Stimulated activated CD8-positive, alpha-beta memory T cell treated with anti-CD3 and anti-CD28 coated beads, Interleukin-7, amount 100 ng/mL, for 1 hour (primary cell): ENCODE measurements at places on chromosomes 7 and 10.

DNA sequence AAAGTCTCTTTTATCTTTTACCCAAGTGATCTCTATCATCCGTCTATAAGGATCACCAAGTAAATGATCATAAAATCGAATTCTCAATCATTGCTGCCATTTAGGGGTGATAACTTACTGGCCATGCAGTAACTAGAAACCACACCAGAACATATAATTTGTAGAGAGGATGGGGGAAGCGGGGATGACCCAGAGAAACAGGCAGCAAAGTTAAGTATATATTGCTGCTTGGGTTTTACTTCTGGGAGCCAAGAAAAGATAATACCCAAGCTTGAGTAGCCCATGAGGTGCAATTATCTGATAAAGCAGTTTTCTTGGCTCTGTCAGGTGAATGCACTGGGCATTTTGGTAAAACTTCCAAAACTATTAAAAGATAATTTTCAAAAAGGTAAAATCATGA is 18.9 kb downstream of the EXOC6 start:
- DNase-seq, result no peak

DNA sequence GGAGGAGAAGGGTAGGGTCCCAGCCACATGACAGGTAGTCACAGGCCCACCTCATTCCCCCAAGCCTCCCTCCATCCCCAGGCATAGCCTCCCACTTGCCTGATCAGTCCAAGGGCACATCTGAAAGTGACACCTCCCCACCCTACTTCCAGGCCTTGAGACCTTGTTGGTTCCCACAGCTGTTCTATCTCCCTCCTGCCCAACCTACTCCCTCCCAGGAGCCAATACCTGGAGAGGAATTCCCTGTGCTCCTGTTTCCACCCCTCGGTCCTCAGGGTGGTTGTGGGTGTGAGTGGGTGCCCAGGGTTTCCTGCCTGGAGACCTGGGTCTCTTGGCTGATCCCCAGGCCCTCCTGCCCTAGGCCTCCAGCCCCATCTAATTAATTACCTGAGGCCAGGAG is 11.6 kb upstream of the IMPDH1 start:
- no peak for DNase-seq

DNA sequence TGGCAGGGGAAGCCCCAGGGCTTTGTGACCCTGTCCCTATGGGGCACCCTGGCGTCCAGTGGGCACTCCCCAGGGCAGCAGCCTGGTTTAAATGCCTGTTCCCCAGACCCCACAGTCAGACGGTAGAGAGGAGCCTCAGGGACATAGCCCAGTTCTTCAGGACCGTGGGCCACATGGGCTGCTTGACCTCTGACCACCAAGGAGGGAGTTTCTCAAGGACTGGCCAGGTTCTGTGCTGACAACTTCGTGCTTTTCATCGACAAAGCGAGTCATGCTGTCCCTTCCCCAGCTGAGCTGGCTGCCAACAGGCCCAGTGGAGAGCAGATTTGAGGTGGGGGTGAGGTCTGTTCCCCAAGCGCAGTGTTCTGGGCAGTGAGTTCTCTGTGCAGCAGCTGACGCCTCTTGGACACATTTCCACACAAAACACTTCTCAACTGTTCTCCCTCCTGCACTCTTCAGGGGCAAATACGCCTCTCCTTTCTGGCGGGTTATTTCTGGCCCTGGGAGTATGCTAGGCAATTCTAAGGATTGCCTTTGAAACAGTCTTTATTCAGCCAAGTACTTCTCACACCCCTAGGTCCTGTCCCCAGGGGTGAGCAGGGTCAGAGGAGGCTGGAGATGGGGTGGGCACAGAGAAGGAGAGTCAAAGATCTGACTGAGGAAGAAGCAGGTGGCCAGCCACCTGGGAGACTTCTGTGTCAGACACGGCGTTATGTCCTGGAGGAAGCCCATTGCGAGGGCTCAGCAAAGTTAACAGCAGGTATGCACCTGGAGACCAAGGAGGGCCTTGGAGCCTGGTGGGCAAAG is 57.3 kb upstream of the CAMK2B start:
- no peak for DNase-seq

DNA sequence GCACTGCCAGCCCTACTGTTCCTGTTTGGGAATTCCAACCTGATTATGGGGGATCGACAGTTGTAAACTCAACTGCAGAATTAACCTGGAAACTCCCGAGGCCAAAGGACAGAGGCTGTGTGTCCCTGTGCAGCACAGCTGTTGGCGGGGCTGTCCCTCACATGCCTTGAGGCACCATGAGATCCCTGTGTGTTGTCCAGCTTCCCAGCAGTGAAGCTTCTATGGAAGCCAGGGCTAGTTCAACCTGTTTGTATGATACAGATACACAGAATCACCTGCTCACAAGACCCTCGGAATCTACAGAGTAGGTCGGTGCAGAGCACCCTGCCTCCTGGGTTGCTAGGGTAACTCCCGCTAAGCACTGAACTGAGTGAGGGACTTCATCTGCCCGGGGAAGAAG is 61.0 kb upstream of the EFCAB10 start:
- no peak for DNase-seq

DNA sequence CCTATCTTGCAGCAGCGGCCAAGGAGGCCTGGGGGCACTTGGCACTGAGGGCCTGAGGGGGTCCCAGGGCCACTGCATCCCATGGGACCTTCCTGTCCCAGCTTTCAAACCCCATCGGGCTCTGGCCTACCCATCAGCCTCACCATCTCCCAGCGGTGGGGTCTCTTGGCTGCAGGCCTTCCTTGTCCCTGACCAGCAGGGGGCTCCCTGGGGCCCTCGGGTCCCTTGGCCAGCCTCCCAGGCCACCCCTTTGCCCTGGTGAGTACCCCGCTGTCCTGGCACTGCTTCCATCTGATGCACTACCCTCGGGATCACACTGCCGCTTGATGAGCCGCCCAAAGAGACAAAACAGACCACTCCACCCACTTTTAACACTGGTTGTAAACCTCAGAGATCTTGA is 43.5 kb downstream of the YKT6 start:
- DNase-seq, result no peak

- no peak for DNase-seq
Observed at GRCh38 chr10:32144817-32145688, 88.8 kb upstream of the KIF5B start.

GRCh38 chr7:33744293-33745075 is 160.9 kb upstream of the BMPER start:
- DNase-seq, result no peak

- DNase-seq, result no peak
Observed at GRCh38 chr10:76937181-76937600, 700.4 kb downstream of the KCNMA1 start.

- DNase-seq, result no peak
Observed at GRCh38 chr7:45923290-45923689, 2.2 kb upstream of the IGFBP3 start.

DNA sequence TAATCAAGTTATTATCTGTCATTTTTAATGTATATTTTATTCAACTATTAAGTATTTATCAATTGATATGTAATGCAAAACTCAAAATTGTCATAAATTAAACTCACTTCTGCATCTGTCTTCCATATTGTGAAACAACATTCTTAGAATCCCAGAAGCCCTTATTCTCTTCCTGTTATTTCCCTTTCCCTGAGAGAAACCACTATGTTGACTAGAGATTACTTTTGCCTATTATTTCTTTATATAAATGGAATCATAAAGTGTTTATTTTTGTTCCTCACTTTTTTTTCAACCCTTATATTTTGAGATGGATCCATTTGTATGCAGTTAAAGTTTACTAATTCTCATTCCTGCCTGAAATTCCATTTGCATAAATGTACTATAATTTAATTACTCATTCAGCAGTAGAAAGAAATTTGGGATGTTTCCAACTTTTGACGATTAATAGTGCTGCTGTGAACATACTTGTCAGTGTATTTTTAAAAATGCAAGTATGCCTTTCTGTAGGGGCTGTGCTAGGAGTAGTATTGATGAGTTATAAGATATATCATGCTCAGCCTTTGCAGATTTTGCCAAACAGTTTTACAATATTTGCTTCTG is 211.2 kb downstream of the SEMA3D start:
- no peak for DNase-seq

GRCh38 chr10:49634069-49634660 is 20.3 kb downstream of the CHAT start:
- DNase-seq, result no peak

DNA sequence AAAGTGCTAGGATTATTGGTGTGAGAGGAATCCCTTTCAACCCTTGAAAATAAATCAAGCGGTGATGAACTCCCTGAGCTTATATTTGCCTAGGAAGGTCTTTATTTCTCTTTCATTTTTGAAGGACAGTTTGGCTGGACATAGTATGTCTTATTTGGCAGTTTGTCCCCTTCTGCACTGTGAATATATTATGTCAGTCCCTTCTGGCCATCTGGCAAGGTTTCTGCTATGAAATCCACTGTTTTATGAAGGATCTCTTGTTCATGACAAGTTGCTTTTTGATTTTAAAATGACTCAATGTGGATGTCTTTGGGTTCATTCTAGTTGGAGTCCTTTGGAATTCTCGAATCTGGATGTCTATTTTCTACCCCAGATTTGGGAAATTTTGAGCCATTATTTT is 21.7 kb upstream of the MCM10 start:
- DNase-seq, result no peak

GRCh38 chr10:86082556-86082955 is 284.0 kb downstream of the GRID1 start:
- no peak for DNase-seq

GRCh38 chr7:131111081-131111576 is 216.5 kb upstream of the MKLN1 start:
- DNase-seq, result no peak

DNA sequence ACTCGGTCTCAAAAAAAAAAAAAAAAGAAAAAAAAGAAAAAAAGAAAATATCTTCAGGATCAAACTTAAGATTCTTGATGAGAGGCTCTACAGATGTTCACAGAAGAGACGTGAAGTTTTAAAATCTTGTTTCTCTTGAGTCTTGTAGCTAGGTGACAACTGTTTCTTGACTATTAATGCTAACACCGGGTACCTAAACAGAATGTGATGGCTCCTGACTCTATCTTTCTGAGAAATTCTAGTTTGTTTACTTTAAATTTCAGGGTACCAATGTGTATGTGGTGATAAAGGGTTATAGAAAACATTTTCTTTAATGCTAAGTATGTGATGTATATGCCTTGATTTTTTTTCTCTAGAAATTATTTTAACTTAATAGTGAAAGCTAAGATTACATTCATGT is 61.0 kb downstream of the DAGLB start:
- DNase-seq, result no peak

DNA sequence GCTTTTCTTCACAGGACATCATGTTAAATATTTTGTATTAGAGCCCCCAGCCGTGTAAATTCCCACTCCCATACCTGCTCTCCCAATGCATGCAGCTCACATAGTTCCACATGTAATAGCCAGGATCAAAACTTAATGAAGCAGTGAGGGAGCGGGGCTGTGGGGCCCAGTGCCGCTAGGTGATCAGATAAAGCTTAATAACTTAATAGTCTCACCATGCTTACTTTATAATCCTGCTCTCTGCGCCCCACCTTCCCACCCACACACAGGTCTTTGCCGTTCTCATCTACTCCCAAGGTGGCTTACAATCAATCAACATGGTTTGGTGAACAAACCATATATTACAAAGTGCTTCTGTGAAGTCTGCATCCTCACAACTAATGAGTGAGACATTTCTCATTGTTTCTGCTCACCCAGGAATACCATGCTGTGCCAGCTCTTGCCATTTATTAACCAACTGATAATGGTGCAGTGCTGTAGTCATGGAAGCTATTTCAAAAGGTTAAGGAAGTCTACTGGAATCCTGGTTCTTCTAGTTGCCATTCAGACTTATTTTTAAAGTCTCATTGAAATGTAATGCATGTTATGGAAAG is 156.4 kb downstream of the CTTNBP2 start:
- DNase-seq, result no peak

DNA sequence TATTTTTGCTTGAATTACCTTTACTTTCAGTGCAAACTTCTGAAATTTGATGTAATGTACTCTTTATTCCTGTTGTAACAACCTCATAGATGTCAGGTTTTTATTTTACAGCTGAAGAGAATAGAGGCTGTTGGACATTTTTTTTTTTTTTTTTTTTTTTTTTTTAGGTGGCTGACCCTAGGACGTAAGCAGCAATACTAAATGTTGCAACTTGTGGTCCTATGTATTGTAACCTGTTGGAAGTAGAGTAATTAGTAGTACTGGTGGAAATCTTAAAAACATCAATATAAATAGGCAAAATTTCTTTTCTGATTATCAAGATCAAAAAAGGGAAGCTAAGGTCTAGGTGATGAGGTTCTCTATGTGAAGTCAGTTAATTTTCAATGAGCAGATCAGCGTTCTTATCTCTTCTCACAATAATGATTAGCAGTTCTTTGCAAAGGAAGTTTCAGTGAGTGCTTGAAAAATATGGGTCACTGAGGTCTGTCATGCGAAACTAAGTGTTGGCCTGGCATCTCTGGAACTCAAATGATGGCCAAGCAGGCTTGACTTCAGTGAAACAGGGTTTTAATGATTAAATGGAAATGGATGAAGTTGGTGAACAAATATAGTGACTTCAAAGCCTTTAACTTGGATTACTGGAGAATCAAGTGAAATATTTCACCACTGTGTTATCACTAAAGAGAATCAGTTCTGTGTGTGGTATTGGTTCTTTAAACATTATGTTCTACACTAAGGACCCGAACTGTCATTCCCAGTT is 42.7 kb downstream of the BICC1 start:
- no peak for DNase-seq

DNA sequence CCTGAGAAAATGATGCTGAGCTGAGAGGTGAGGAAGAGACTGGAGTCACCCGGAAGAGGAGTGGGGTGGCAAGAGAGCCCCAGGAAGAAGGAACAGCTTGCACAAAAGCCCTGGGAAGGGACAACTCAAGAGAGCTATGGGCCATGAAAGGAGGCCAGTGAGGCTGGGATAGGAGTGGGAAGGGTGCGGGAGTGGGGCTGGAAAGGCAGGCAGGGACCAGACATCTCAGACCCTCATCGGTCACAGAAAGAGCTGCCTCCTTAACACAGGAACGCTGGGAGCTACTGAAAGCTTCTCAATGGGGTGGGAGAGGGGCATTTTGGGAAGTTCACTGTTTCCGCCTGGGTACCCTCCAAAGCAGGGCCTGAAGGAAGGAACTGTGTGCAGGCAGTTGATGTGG is 122.0 kb upstream of the UNC5B start:
- no peak for DNase-seq

- no peak for DNase-seq
Observed at GRCh38 chr10:56319386-56319785, 41.7 kb downstream of the ZWINT start.

DNA sequence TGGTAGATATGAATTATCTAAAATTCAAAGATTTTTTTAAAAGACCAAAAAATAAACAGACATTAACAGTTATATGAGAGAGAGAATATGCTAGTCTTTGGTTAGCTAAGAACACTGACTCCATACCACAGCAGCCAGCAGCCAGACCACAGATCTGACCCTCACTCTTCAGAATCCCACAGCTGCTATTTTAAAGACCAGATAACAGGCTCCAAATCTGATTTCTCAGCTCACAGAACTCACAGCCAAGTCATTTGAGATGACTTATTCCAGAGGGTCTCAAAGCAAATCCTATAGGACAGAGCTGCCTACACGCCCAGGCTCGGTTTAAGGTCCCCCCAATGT is 20.4 kb downstream of the NUDCD3 start:
- no peak for DNase-seq

GRCh38 chr10:131851346-131851745 is 49.5 kb upstream of the PPP2R2D start:
- DNase-seq, result no peak

GRCh38 chr7:151978616-151979015 is 22.4 kb downstream of the GALNTL5 start:
- no peak for DNase-seq

- no peak for DNase-seq
Observed at GRCh38 chr10:78919181-78919966, 149.4 kb upstream of the ZMIZ1 start.
